Fibroblast of lung (primary cell): ENCODE measurements at places on chromosomes 1 and 21. TPM values are rescaled to one million over a fixed set of nuclear protein-coding genes. Genes with fewer than 3 reads are reported as not detected.

SERINC2 gene
- 6.7 and 28.4 TPM in 2 replicates for total RNA-seq

NR1I3 gene
- total RNA-seq: not detected in 2 replicates

IL10RB gene
- total RNA-seq: 58.0 and 64.1 TPM in 2 replicates

OR6Y1 gene
- not detected in 2 replicates for total RNA-seq

CFHR1 gene
- under 0.01 and 0.50 TPM in 2 replicates for total RNA-seq

PTPRC gene
- total RNA-seq: under 0.01 TPM in 2 replicates

SLC6A17 gene
- under 0.01 TPM in 1 of 2 replicates, not detected in the other for total RNA-seq

SPRR2D gene
- not detected in 2 replicates for total RNA-seq

CRYBG2 gene
- not detected in 2 replicates for total RNA-seq

DCST2 gene
- under 0.01 and 0.17 TPM in 2 replicates for total RNA-seq

FMOD gene
- 3.3 and 15.4 TPM in 2 replicates for total RNA-seq

KRTAP19-3 gene
- not detected in 2 replicates for total RNA-seq

LIPI gene
- total RNA-seq: not detected in 2 replicates

AMY1A gene
- not detected in 2 replicates for total RNA-seq

S100B gene
- not detected in 2 replicates for total RNA-seq

TSACC gene
- total RNA-seq: 0.50 TPM in 1 of 2 replicates, not detected in the other

TMEM61 gene
- total RNA-seq: not detected in 2 replicates

ANGPTL7 gene
- 1.5 and 10.3 TPM in 2 replicates for total RNA-seq

SLC30A10 gene
- not detected in 2 replicates for total RNA-seq

ADGRL4 gene
- 3.1 and 5.0 TPM in 2 replicates for total RNA-seq

KLF17 gene
- total RNA-seq: under 0.01 and 0.50 TPM in 2 replicates

TCHHL1 gene
- not detected in 2 replicates for total RNA-seq

RGS1 gene
- under 0.01 and 0.50 TPM in 2 replicates for total RNA-seq

FCGR3B gene
- total RNA-seq: not detected in 2 replicates

PIK3CD gene
- 4.6 and 6.4 TPM in 2 replicates for total RNA-seq

DAB1 gene
- total RNA-seq: 0.17 and 0.26 TPM in 2 replicates

CXADR gene
- 9.0 and 9.9 TPM in 2 replicates for total RNA-seq

LCE7A gene
- total RNA-seq: not detected in 2 replicates

FCGR1A gene
- total RNA-seq: not detected in 2 replicates

MMP23B gene
- total RNA-seq: 4.6 and 9.8 TPM in 2 replicates

SLC1A7 gene
- total RNA-seq: 0.26 and 0.33 TPM in 2 replicates

FMO2 gene
- total RNA-seq: 104 and 125 TPM in 2 replicates

EPHX1 gene
- total RNA-seq: 42.1 and 44.3 TPM in 2 replicates
